ENCODE measurements at places on chromosomes 4 and X.

GRCh38 chrX:120365320-120365719 lies 3.4 kb downstream of the ATP1B4 start:
- DNase-seq, result no peak

- DNase-seq, result peak; percentile 61
Measured at GRCh38 chr4:92381616-92382015, 77.8 kb downstream of the GRID2 start.

GRCh38 chr4:3257556-3258482 lies 8.9 kb downstream of the MSANTD1 start:
- peak; percentile 9 for DNase-seq

- DNase-seq, result no peak
Measured at GRCh38 chr4:115272594-115272993, 159.2 kb upstream of the NDST4 start.

- DNase-seq, result peak; percentile 15
Measured at GRCh38 chrX:64977830-64978229, 1.6 kb upstream of the ZC4H2 start.

GRCh38 chr4:148633720-148634119 lies 191.5 kb upstream of the NR3C2 start:
- DNase-seq, result no peak

DNA sequence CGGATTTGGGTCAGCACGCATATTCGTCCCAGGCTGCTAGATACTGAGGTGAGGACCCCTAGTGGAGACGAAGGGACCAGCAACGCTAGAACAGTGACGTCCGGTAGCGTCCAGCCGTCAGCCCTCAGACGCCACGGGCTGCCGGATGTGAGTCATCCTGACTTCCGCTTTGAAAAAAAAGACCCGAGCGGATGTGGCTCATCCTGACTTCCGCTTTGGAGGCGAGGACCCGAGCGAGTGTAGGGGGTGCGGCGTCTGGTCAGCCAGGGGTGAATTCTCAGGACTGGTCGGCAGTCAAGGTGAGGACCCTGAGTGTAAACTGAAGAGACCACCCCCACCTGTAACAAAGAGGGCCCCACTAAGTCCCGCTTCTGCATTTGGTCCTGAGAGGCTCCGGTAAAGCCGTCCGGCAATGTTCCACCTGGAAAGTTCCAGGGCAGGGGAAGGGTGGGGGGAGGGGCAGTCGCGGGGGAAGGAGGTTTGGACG lies at the start of gene MAGEB2:
Gene MAGEB2, plus strand, starts transcription at position 207 of the 487 bp plus-strand sequence. CDS start 3,018 bp downstream, outside the sequence.
- no peak for DNase-seq

GRCh38 chrX:148310426-148311165 lies 189.8 kb upstream of the AFF2 start:
- no peak for DNase-seq

- DNase-seq, result no peak
Measured at GRCh38 chr4:26867914-26868684, 7.5 kb downstream of the STIM2 start.

GRCh38 chrX:32520789-32521188 lies 690.6 kb downstream of the DMD start:
- no peak for DNase-seq

DNA sequence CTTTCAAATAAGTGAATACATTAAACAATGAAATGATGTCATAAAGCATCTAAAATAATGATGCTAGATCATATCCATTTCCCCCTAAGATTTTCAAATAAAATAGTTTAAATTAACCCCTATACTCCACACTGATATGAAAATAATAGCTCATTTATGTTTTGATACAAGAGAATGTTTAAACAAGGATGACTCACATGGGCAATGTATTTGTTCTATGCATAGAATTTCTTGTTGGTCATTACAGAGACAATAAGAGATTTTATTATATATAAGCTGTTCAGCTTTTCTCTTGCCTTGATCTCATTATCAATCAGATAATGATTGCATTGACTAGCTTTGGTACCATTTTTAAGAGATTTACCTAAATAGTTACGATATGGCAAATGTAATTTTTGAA lies 411.7 kb downstream of the ARHGAP24 start:
- DNase-seq, result no peak

DNA sequence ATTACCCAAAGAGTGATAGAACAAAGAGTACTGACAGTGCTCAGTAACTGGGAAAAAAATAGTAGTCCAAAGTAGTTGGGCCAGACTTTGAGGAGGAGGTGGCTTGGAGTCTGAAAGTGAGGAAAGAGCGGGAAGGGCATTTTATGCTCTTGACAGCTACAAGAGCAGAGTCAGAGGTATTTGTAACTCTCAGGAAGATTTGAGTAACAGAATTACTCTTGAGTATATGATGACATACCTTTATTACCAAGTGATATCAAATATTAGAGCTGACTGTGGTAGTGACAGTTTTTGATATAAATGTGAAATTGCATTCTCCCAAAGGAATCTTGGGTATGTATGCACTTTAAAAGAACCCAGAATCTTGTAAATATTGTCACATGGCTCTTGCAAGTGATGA lies 2.2 kb downstream of the SLAIN2 start:
- DNase-seq, result no peak

All from renal cortical epithelial cell (primary cell).